ENCODE measurements at places on chromosomes 7 and 10.

- no peak for DNase-seq
Observed at GRCh38 chr7:128215281-128215680, 25.8 kb upstream of the LEP start.

DNA sequence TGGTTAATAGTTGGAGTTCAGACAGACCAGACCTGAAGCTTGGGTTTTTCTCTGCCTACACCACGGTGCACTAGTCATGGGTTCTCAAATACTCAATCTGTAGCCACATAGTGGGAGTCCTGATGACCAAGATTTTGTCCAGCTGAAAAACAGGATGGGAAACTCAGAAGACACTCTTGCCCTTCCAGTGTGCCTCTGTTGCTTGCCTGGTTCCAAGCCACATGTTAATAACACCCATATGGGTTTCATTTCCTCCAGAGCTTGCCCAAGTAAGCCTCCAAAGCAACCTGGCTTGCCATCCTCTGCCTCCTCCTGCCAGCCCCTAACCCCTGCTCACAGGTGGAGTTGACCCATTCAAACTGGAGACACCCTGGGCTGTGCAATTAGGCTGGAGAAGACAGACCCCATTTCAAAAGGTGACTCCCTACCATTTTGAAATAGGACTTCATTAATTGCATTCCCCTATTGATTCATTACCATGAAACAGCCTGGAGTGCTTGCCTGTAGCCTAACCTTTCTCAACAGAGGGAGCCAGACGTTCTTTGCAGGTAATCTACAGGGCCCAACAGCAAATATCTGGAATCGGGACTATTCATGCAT is 108.0 kb upstream of the HABP2 start:
- no peak for DNase-seq

- no peak for DNase-seq
Observed at GRCh38 chr7:100865372-100865911, 1.7 kb upstream of the TRIP6 start.

- DNase-seq = peak; percentile 46
Observed at GRCh38 chr10:11242443-11243387, 225.0 kb downstream of the CELF2 start.

DNA sequence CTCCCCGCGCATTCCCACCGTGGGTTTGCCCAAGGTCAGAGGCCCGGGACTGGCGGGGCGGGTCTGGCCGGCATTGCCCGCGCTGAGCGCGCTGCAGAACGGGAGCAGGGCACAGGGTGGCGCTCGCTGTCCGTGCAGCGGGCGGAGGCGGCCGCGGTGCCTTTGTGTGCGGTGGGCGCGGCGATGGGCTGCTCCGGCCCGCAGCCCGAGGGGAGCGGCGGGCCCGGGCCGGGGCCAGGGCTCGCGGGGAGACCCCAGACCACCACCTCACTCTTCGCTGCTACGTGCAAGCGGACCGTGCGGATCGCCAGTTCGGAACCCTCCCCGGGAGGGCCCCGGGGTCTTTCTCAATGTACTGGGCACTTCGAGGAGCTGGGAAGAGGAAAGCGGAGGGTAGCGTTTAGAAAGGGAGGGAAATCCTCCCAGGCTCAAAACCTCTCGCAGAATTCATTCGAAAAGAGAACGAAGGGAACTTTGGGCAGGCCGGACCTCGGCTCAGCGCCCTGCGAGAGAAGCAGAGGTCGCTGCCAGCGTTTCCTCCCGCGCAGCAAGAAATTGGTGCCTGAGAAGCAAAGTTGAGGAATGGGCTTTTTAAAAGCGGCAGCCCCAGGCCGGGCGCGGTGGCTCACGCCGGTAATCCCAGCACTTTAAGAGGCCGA is 8.5 kb downstream of the SP8 start:
- no peak for DNase-seq

DNA sequence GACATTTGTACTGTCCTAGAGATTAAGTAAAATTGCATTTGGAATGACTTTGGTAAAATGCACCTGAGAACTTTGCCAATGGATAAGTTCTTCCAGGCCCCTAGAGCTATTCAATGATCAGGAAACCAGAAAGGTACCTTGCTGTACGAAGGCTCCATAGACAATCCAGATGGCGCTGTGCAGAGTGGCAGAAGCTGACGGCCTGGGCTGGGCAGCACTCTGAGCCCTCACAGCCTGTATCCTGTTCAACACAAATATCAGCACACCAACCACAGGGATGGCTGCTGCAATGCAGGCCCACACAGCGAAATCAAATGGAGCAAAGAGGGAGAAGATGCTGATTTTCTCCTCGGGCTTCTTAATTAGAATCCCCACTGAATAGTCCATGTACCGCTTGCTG is 642.4 kb downstream of the GRID1 start:
- DNase-seq = no peak

DNA sequence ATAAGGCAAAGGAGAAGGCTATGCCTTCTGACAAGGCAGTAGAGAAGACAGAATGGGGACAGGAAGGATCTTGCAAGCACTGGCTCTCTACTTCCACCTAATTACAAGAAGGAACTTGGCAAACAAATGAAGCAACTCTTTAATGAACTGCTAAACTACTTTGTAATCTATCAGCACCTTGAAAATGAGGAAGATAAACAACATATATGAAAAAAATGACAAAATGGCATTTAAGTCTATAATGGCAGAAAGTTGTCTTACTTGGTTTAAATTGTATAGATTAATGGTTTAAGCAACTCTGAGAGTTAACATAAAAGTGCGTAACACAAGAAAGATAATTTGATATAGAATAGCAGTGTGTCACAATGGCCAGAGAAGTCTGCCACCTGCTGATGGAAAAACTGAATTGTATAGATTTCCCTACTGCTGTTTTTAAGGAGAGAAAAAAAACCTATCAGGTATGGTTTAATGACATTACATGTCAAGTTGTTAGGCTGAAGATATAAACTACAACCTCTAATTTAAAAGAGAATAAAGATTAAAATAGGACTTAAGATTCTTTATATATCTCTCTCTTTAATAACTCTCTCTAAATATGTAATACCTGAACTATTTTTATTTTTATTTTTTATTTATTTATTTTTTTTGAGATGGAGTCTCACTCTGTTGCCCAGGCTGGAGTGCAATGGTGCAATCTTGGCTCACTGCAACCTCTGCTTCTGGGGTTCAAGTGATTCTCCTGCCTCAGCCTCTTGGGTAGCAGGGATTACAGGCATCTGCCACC is 11.8 kb downstream of the NT5C3A start:
- peak; percentile 24 for DNase-seq

DNA sequence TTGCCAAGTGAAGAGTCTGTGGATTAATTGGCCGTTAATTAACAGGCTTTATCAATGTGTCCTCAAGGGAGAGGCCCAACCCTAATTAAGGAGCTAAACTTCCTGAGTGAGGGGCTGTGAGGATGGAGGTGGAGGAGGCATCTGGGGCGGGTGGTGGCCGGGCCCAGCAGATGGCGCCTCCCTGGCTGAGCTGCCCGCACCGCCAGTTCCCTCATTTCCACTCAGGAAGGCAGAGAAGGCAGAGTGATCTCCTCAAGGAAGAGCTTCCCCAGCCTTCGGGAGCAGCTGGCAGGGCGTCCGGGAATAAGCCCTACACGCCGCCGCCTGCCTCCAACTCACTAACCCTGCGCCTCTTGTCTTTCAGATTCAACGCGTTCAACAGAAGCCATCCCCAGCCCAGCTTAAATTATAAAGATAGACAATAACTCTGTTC is 112.2 kb downstream of the CYTH3 start:
- no peak for DNase-seq

DNA sequence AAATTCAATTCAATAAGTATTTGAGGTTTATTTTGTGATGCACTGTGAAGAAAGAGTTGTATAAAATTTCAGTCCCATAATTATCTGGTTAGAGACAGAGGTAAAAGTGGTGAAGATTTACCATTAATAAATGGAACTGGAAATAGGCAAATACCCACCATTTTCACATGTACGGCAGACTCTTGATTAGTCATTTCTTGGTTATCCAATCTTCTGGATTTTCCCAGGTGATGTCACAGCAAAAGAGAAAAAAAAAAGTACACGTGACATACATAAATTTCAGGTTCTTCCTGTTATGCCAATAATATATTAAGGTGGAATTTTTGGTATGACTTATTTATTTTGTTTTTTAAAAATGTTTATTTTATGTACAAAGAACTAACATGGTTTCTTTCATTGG is 26.8 kb downstream of the NT5C3A start:
- no peak for DNase-seq

DNA sequence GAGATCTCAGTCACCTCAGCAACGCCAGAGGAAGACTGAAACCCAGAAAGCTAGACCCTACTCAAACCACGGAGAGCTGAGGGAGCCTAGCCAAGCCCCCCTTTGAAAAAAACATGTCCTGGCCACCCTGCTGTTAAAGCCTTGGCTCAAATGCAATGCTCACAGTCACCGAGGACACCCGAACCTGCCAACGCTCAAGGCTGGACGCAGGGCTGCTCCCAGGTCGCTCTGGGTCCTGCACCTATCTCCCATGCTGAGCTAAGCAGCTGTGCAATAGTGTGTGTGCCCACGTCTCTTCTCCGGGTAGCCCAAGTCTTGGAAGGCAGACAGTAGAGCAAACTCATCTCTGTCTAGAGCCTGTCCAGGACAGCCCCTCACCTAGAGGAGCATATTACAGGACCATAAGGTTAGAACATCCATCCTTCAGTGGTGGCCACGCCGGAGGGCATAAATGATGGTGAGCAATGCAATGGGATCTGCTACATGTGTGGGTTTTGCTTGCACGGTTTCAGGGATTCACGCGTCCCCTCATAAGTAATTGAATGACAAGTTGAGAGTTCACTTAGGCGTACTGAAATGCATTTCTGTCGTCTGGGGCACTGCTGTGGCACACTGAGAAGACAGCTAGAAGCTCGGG is 94.2 kb upstream of the DDC start:
- DNase-seq = no peak

DNA sequence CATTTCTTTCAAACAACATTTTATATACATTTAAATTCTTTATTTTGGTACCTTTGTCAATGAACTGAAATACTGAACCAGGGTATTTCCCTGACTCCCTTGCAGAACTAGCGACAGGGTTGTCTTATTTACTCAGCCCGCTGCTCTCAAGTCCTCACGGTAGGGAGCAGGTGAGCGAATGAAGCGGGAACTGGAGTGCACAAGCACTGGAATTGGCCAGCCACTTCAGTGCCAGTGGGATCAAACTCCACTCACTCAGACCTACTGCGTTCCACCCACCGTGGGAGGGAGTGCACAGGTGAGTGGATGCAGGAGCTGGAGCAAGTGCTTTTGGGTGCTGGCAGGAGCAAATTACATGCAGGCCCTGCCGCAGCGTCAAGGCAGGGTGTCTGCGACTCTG is 28.1 kb upstream of the NEUROD6 start:
- DNase-seq = no peak

GRCh38 chr10:51325649-51326048 is 251.4 kb downstream of the PRKG1 start:
- DNase-seq = no peak

DNA sequence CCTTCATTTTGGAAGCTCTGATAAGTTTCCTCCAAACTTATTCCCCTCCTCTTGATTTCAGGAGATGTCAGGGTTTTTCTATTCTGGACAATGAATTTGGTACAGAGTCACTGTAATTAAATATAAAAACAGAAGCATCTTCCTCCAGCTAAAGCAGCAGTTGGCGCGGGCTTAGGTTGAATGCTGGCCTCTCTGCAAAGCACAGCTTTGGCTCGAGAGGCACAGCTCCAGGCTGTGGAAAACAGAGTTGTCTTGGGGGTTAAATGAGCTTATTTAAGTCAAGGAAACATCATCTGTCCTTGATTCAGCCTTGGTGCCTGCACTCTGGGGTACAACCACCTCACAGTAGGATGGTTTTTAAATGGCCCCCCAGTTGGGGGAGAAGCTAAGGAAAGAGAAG is 35.0 kb upstream of the PDCD4 start:
- DNase-seq = no peak

GRCh38 chr7:29421010-29421956 is 142.4 kb upstream of the PRR15 start:
- DNase-seq = no peak

- DNase-seq = peak; percentile 30
Observed at GRCh38 chr10:89954787-89955566, 253.6 kb downstream of the KIF20B start.

DNA sequence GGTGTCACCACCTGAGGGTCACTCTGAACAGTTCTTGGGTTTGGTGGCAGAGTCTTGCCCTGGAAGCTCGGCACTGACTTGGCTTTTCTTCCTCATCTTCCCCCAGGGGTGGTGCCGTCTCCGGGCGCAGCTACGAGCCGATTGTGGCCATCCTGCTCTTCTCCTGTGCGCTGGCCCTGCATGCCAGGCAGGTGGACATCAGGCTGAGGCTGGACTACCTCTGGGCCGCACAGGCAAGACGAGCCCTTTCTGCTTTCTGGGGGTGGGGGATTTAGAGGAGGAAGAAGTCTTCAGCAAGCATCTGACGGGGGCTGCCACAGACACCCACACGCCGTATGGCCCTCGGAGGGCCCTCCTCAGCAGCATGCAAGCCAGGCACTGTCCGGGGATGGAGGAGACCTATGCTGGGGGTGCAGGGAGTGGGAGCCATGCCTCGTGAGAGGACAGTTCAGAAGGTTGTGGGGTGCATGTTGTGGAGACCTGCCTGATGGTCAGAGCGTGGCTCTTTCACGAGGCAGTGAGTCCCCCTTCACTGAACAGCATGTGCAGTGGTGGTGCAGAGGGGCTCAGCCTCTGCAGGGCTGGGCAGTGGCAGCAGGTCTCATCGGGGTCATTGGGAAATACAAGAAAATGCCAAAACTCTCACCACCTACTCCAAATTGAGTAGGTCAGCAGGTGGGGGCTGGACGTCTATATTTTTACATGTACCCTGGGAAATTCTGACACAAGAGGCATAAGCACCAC is 112.4 kb downstream of the ADCY1 start:
- no peak for DNase-seq

GRCh38 chr7:94578614-94579013 is 69.0 kb downstream of the CASD1 start:
- DNase-seq = no peak

DNA sequence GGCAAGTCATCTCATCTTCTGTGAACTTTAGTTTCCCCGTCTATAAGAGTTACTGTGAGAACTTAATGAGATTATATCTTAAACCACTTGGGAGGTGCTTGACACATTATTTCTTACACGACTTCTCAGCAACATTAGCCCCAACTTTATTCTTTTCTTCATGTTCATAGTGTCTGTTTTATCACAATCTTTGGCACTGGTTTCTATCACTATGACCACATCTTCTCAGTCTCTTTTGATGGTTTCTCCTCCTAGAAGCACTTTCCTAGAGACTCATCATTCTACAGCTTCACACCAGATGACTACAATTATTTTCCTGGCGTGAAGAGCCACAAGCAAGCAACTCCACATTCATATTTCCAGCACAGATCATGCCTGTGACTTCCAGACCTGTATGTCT is 26.5 kb upstream of the BET1 start:
- no peak for DNase-seq

- no peak for DNase-seq
Observed at GRCh38 chr7:149020483-149020882, 7.8 kb downstream of the PDIA4 start.

DNA sequence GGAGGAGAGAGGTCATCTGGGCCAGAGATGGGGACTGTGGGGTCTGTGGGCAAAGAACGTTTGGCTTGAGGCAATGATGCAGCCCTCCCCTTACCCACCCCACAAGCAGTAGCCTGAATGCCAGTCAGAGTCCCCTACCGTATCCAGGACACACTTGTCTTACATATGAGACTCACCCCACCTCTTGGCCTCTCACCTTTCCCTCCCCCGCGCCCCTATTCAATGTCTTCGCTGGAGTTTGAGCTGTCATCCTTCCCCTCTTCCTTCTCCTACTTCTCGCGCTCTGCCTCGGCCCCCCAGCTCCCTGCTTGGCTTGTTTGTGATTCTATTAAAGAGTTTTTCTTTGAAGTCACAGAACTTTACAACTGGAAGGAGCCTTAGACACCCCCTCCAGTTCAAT is 8.9 kb downstream of the PRRT4 start:
- no peak for DNase-seq

- DNase-seq = no peak
Observed at GRCh38 chr10:33818343-33818742, 483.9 kb upstream of the NRP1 start.

All from activated CD4-positive, alpha-beta T cell treated with anti-CD3 and anti-CD28 coated beads, Interleukin-2, amount 50 U/mL, for 16 hours (primary cell).